OCI-M1 (cell line): ENCODE measurements at places on chromosomes 13 and 19.

DNA sequence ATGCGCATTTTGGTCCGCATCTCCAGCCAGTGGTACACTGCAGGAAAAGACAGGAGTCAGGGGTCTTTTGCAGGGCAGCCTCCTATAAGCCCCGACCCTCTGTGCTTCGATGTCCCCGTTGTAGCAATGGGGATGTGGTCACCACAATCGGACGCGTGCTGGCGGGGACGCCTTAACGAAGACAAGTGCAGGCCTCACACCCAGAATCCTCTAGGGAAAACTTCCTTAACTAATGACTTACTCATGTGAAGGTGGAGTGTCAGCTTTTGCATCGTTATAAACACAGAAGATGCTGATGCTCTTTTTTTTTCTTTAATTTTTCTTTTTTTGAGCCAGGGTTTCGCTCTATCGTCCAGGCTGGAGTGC, 22.1 kb downstream of the VASP start:
- DNase-seq = no peak

- no peak for DNase-seq
Measured at GRCh38 chr19:30364866-30365800, 7.1 kb upstream of the ZNF536 start.

- no peak for DNase-seq
Measured at GRCh38 chr19:5958074-5958850, 19.7 kb downstream of the RANBP3 start.

DNA sequence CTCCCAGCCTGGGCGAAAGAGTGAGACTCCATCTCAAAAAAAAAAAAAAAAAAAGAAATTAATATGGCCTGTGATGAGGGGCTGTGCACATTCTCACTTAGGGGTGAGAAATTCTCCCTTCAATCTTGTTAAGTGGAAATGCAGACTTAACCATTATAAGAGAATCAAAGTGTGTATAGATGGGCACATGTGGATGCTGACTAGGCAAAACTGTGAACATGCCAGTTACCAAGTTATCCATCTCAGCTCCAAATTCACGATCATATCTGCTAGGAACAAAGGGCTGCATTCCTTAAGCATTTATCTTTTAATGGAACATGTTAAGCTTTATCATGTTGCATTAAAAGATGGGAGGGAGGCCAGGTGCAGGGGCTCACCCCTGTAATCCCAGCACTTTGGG, 4.3 kb downstream of the ZNF560 start:
- DNase-seq = no peak
